Activated naive CD8-positive, alpha-beta T cell treated with anti-CD3 and anti-CD28 coated beads for 36 hours (primary cell): ENCODE measurements at places on chromosomes 4 and X. TPM values are rescaled to one million over a fixed set of nuclear protein-coding genes. Genes with fewer than 3 reads are reported as not detected.

GRCh38 chr4:78651250-78651860 is 99.8 kb downstream of the ANXA3 start:
- no peak for DNase-seq
- H3K36me3 ChIP-seq = no peaks in the 10 kb centered on the region
- peaks cover 23% of the 10 kb centered on the region for H3K4me1 ChIP-seq
- no peaks in the 10 kb centered on the region for H3K27me3 ChIP-seq
- no peak overlapping the region for H3K27ac ChIP-seq

- H3K36me3 ChIP-seq = no peaks in the 10 kb centered on the region
- H3K4me3 ChIP-seq = no peak overlapping the region
- H3K27ac ChIP-seq = no peak overlapping the region
- no peak for DNase-seq
- peaks cover 6% of the 10 kb centered on the region for H3K4me1 ChIP-seq
- peaks cover 31% of the 10 kb centered on the region for H3K27me3 ChIP-seq
Observed at GRCh38 chr4:77623091-77623490, 17.5 kb downstream of the CXCL13 start.

DNA sequence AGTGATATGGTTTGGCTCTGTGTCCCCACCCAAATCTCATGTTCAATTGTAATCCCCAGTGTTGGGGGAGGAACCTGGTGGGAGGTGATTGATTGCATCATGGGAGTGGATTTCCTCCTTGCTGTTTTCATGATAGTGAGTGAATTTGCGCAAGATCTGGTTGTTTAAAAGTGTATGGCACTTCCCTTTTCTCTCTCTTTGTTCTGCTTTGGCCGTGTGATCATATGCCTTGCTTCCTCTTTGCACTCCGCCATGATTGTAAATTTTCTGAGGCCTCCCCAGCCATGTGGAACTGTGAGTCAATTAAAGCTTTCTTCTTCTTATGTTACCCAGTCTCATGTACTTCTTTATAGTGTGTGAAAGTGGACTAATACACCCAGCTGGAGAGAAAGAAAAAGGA is 113.0 kb upstream of the AADAT start:
- no peak overlapping the region for H3K4me3 ChIP-seq
- H3K36me3 ChIP-seq = no peaks in the 10 kb centered on the region
- H3K27me3 ChIP-seq = no peaks in the 10 kb centered on the region
- no peaks in the 10 kb centered on the region for H3K4me1 ChIP-seq
- no peak for DNase-seq

DNA sequence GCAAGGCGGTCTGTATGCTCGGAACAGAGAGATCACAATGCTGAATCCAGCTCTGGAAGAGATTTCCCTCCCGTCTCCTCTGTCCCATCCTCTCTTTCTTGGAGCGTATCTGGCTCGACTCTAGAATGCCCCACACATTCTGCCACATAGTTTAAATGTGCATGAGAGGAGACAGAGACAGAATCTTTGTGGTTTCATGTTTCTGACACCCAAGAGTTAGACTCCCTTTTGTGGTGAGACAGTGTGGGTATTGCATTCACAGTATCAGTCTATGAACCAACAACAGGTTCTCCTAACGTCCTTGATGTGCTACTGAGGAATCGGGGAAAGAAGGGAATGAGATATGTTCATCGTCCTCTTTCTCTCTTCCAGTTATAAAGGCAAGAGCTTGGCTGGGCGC is 25.3 kb downstream of the FAM47E start:
- no peaks in the 10 kb centered on the region for H3K4me1 ChIP-seq
- H3K27me3 ChIP-seq = peaks cover 4% of the 10 kb centered on the region
- no peaks in the 10 kb centered on the region for H3K36me3 ChIP-seq
- no peak for DNase-seq

DNA sequence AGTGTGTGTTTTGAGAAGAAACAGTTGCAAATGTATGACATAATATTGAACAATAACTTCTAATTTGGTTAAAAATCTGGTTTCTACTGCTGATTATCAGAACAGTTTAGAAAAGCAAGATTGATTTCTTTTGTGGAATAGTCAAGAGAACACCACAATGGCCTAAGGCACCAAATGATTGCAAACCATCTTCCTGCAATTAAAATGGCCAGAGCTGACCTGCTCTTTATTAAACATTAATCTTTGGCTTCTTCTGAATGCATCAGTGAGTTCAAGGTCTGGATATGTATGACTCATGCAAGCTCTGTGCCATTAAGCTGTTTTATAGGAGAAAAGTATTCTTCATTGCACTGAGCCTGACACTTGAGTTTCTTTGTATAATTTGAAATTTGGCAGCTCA is 107.8 kb upstream of the PDHA2 start:
- no peaks in the 10 kb centered on the region for H3K4me1 ChIP-seq
- DNase-seq = no peak
- H3K4me3 ChIP-seq = no peak overlapping the region
- no peak overlapping the region for H3K27ac ChIP-seq
- no peaks in the 10 kb centered on the region for H3K36me3 ChIP-seq

DNA sequence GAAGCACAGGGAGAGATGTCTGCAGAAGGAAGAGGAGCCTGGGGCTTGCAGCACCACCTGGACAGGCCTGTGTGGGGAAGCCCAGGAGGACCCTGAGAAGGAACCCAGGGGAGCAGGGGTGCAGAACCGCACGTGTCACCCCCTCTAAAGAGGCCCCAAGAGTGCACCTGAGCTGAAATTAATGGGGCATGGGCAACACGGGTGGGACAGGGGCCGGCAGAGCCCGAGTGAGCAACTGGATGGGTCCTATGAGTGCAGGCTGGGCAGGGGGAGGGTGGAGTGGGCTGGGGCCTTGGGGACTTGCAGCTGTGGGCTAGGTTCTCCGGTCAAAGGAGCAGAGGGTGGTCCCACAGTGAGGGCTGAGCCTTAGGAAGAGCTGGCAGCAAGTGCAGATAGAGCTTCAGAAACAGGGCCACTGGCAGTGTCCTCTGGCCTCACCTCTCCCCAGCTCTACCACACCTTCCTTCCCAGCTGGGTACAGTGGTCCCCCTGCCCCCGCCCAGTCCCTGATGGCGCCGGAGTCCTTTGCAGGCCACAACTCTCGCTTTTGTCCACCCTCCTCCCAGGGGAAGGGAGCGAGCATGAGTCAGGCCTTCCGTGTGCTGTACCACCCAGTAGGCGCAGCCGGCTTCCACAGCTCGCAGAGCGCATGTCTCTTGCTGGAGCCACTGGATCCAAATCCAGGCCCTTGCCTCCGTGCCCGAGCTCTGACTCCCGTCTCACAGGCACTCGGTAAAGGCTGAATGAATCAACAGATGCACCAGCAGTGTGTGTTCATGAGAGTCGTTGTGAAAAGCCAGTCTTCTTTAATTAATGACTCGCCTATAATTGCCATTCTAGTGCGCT is 131.6 kb downstream of the HMX1 start:
- no peaks in the 10 kb centered on the region for H3K4me1 ChIP-seq
- no peaks in the 10 kb centered on the region for H3K27me3 ChIP-seq
- H3K4me3 ChIP-seq = no peak overlapping the region
- DNase-seq = no peak
- H3K27ac ChIP-seq = no peak overlapping the region
- no peaks in the 10 kb centered on the region for H3K36me3 ChIP-seq

- no peak overlapping the region for H3K27ac ChIP-seq
- no peaks in the 10 kb centered on the region for H3K4me1 ChIP-seq
- no peak overlapping the region for H3K4me3 ChIP-seq
- no peaks in the 10 kb centered on the region for H3K36me3 ChIP-seq
- H3K27me3 ChIP-seq = peaks cover 3% of the 10 kb centered on the region
Observed at GRCh38 chr4:181784881-181785280, 458.3 kb upstream of the TENM3 start.

DNA sequence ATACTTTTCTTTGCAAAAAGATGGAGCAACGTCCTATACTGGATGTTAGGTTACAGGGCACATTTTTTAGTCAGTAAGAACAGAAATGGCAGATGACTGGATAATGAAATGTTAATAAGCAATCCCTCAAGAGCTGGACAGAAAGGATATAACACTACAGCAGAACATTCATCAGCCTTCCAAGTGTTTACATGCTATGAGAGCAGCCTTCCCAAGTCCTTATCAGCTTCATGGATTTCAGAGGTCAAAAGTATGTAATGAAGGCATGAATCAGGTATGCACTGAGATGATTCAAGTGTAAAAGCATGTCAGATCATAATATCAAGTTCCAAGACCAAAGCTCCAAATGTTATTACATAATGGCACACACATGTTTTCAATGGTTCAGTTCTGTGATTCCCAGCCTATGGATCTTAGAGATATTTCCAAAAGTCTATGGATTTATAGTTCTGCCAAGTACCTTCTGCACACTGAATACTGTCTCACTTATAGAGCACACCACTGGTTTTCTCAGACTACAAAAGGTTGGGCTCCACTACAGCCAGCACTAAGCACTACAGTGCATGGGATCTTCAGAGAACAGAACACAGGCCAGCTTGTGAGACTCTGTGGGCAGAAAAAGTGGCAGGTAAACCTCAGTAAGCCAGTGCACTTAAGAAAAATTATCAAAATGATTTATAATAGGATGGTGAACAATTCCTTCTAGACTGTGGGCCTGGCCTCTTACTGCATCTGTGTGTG is 49.2 kb downstream of the GPC4 start:
- no peak overlapping the region for H3K27ac ChIP-seq
- DNase-seq = no peak
- H3K4me1 ChIP-seq = no peaks in the 10 kb centered on the region
- no peak overlapping the region for H3K4me3 ChIP-seq
- no peaks in the 10 kb centered on the region for H3K27me3 ChIP-seq

DNA sequence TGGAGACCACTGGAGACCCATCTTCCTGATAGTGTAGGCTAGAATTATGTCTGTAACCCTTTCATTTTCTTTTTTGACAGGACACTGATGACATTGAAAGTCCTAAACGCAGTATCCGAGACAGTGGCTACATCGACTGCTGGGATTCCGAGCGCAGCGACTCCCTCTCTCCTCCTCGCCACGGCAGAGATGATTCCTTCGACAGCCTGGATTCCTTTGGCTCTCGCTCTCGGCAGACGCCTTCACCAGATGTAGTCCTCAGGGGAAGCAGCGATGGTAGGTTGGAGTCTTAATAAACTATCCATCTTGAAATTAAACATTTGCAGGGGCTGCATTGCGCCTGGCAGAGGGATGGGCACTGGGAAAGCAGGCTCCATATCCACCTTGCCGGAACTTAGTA is 75.4 kb downstream of the LIMCH1 start:
- DNase-seq = no peak
- H3K4me1 ChIP-seq = no peaks in the 10 kb centered on the region
- no peaks in the 10 kb centered on the region for H3K36me3 ChIP-seq
- peaks cover 7% of the 10 kb centered on the region for H3K27me3 ChIP-seq
- H3K27ac ChIP-seq = no peak overlapping the region

DNA sequence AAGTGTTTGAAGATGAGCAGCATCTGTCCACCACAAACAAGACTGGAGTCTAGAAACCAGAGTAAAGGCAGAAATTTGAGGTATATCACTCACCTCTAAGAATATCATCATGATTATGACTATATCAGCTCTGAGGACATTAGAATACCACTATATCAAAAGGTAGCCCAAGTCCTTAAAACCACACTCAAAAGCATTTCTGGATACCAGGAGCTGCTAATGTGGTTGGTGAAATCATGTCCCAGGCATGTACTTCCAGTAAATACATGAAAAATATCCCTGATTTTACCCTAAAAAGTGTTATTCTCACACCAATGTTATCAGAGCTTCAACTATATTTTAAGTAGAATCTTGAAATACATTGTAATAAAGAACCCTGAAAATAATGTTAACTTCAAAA is 136.3 kb upstream of the SMAD1 start:
- H3K27ac ChIP-seq = no peak overlapping the region
- peaks cover 6% of the 10 kb centered on the region for H3K27me3 ChIP-seq
- no peak for DNase-seq
- H3K36me3 ChIP-seq = no peaks in the 10 kb centered on the region
- H3K4me1 ChIP-seq = no peaks in the 10 kb centered on the region

- H3K4me1 ChIP-seq = peaks cover 3% of the 10 kb centered on the region
- H3K27ac ChIP-seq = no peak overlapping the region
- no peak for DNase-seq
- H3K27me3 ChIP-seq = peaks cover 17% of the 10 kb centered on the region
- H3K36me3 ChIP-seq = no peaks in the 10 kb centered on the region
Observed at GRCh38 chrX:139692506-139692849, 15.5 kb downstream of the MCF2 start.

Gene APELA
- not detected for total RNA-seq

Gene SLC10A6
- total RNA-seq = not detected

Gene PDZD11
- total RNA-seq = 27.0 TPM

Gene CT45A10
- total RNA-seq = not detected
